ENCODE measurements at places on chromosomes 11 and 22.

DNA sequence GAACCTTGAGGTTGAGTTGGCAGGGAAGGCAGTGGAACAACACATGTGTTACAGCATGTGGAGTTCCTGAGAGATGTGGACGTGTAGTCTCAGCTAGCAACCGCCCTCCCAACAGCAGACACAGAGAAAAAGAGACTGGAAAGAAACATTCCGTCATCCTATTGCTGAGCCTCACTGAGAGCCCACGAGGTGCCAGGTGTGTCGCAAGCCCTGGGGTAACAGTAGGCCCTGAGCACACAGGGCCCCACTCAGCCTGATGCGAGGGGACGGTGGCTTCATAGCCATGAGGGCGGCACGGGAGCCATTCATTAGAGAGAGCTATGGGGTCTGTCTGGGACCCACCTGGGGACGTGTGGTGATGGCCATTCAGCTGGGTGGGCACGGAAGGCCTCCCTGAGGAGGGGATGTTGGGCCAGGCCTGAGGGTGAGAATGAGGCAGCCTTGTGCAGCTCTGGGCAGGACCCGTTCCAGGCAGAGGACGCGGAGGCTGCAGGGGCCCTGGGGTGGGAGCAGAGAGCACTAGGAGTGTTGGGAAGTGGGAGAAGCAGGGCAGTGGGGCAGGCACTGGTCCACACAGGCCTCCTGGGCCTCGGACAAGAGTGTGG lies 26.2 kb downstream of the MPPED1 start:
- DNase-seq: no peak

DNA sequence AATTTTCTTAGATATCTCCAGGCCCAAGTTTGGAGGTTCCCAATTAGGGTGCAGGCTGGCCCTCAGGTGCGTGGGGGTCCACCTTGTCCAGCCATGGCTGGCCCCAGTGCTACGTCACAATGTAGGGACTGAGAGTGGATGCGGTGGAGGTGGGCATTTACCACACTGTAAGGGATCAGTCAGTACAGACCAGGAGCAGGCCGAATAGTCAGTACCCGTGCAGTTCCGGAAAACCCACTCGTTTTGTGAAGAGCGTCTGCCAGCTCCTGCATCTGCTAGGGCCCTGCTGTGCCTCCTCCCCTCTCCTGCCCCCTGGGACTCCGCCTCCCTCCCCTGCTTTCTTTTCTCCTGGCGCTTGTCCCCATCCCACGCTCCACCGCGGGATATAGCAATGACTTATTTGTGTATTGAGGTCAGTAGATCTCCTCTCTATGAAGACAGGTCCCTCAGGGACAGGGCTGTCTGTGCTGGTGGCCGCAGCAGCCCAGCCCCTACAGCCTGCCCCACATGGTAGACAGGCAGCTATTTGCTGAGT lies 50.4 kb upstream of the SEPTIN5 start:
- no peak for DNase-seq

GRCh38 chr11:22879630-22880029 lies 19.4 kb upstream of the CCDC179 start:
- DNase-seq: no peak

- no peak for DNase-seq
Measured at GRCh38 chr11:3234846-3235245, 2.6 kb upstream of the MRGPRE start.

DNA sequence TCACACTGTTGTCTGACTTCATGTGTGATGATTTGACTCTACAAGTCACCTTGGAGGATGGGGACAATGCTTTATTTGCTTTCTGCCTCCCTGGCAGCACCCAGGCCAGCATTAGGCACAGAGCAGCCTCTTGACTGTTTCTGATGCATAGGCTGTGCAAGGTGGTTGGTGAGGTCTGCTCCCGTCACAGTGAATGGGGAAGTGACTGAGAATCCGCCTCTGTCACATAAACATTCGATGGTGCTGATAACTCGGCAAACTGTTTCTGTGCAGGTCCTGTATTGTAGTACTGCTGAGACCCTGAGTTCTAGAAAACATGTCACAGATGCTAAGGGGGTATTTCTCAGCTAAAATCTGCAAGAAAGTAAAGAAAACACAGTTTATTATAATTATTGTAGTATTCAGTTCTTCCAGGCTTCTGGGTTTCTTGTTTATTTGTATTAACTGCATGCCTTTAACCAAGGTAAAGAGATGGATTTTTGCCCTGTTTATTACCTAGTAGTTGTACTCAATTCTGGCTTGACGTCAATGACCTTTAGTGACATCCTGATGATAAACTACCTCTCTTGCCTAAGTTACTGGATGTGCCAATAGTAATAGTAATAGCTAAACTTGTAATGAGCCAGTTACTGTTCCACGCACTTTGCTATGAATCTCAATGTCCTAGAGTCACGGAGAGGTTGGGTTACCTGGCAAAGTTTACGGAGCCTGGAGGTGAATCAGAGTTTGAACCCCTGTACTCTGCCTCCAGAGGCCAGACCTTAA lies 24.8 kb upstream of the RCN1 start:
- DNase-seq: no peak

DNA sequence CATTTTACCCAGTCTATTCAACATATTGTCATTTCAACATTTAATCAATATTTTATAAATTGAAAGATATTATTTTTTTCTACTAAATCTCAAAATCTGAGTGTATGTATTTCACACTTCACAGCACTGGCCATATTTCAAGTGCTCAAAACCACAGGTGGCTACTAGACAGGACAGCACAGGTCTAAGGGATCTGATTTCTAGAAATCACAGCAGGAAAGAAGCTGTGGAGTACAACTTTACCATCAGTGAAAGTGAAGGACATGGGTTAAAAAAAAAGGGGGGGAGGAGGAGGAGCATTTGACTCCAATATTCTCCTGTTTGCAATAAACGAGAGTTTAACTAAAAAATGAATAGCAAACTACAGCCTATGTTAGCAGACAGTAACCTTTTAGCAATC lies 4.5 kb downstream of the PRDM10 start:
- no peak for DNase-seq

DNA sequence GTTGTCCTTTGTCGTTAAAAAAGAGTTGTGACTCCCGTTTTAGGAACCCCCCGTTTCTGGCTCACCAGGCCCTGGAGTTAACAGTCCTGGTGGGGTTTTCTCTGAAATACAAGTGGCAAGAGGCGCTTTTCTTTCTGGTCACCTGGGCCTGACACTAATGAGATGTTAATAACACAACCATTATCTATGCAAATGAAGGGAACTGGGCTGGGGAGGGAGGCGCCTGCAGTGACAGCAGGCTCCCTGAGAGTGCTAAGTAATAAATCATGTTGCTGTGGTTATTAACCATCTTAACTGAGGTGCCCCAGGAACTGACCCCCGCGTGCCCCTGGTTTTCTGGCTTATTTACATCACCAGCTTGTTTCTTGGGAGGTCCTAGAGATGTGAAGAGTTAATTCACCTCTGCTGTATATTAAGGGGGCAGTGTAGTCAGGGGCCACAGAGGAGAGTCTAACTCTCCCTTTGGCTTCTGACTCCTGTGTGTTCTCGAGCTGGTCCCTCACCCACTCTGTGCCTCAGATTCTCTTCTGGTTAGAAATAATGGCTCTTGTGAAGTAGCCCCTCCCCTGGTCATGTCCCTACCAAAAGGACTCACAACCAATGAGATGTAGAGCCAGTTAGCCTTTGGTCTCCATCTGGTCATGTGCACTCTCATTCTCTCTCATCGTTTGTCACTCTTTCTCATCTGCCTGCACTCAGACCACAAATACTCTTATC lies 276.6 kb upstream of the CADM1 start:
- no peak for DNase-seq

DNA sequence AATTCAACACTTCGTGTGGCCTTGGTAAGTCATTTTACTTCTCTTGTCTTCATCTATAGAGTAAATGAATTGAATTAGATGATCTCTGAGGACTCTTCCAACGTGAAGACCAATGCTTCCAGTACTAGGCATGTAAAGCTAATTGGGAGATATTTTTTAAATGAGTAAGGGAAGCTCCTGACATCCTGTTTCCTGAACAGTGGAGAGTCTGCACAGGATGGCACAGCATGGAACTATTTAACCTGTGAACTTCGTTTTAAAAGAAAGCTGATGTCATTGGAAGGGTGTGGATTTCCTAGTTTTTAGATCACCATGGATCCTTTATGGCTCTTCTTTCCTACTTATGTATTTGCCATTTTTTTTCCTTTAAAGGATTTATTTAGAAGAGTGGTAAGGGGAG lies 48.4 kb upstream of the HSD17B12 start:
- DNase-seq: no peak

DNA sequence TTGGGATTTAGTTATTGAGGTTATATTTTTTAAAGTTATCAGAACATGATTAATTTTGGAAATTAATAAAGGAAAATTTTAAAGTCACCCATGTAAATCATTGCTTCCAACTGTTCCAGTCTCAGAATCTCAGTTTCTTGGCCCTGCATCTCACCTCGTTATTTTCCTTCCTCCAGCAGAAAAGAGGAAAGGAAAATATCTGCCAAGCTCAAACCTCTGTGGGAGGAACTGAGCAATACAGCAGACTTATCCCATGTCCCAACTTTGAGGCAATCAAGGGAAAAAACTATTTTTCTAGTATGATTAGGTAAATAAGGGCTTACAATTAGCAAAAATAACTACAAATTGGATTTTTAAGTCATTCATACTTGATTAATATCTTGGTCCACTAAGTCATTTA lies 30.1 kb downstream of the ELMOD1 start:
- no peak for DNase-seq
